ENCODE measurements at places on chromosomes 4 and X. TPM values are rescaled to one million over a fixed set of nuclear protein-coding genes. Genes with fewer than 3 reads are reported as not detected.

TEX11 gene
- total RNA-seq = not detected

HAUS3 gene
- total RNA-seq = 7.9 TPM

RAB39B gene
- total RNA-seq = 0.85 TPM

TLR3 gene
- total RNA-seq = 0.46 TPM

BEX5 gene
- total RNA-seq = not detected

ITIH6 gene
- not detected for total RNA-seq

PDLIM3 gene
- total RNA-seq = 0.10 TPM

STS gene
- total RNA-seq = 2.4 TPM

RNF212 gene
- total RNA-seq = 1.9 TPM

SOWAHB gene
- total RNA-seq = not detected

RPS3A gene
- 1,695 TPM for total RNA-seq

ARX gene
- total RNA-seq = 0.12 TPM

All from A549 treated with DMSO at 1 μM for 4 hours (cell line).